Activated gamma-delta T cell treated with anti-CD3 and anti-CD28 coated beads, Interleukin-2, amount 50 U/mL, for 16 hours (primary cell): ENCODE measurements at places on chromosomes 11 and 22.

DNA sequence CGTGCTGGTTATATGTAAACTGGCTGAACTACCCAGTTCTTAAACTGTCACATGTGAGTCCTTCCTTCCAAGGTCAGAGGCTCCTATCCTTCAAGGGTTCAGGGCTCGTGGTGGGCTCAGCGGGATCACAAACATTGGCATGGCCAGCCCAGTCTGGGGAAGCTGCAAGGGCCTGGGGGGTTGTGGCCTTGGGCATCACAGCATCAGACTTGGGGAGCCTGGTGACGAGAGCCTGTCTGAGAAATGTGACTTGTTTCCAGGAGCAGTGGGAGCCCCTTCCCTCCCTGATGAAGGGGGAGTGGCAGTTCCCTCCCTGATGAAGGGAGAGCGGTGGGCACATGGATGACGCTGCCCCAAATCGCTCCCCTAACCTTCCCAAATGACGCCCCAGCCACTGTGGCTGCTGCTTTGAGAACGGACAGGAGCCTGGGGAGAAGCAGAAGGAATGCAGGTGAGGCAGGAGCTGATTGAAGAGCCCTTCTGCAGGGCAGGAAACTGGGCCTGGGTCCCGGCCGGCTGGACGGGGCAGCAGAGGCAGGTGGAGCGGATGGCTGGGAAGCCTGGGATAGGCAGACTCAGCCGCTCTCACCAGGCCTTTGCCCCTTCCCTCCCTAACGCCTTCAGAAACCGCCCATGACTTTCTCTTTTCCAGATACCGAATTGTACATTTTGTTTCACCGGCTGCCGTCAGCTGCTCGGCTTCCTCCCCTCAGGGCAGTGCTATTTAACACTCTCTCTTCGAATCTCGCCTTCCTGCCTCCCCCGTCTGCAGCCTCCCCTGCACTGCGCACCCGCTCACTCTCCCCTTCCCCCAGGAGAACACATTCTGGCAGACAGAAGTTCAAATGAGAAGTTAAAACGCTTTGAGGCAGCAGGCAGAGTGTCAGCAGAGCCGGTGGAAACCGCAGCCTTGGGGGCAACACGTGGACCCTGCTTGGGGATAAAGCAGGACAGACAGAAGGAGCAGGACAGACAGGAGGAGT is 1486.7 kb downstream of the BRD1 start:
- no peak for DNase-seq

DNA sequence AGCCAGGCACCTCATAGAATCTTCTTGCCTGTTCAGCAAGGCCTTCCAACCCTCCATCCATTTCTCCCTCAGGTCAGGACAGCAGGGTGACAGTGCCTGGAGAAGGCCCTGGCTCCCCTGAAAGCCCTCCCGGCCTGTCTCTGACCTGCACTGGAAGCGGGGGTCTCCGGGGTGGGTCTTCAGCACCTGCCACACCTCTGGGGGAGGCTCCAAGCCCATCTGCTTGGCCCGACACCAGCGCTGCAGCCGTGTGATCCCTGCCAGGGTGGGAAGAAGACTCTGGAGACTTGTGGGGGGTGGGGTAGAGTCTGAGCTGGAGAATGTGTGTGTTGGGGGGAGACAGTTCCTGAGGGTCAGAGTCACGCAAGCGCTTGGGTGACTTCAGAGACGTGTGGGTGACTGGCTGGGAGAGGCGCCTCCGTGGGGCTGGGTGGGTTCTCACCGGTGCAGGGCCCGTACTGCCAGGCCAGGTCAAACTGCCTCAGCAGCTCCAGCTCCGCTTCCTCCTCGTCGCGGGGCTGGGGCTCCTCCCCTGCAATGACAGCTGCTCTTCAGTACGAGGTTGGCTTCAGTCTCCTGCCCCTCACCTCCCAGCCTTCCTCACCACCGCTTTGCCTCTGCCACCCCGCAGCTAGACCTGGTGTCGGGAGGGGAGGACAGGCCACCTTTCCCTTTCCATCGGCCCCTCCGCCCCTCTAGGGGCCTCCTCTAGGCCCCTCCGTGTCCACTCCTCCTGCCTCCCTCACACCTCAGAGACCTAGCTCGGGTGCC is 615 bp downstream of the POLD4 start:
- DNase-seq, result no peak

GRCh38 chr11:78926633-78927338 is 352.1 kb upstream of the NARS2 start:
- DNase-seq, result no peak

GRCh38 chr11:13672576-13673210 is 4.2 kb downstream of the FAR1 start:
- no peak for DNase-seq

DNA sequence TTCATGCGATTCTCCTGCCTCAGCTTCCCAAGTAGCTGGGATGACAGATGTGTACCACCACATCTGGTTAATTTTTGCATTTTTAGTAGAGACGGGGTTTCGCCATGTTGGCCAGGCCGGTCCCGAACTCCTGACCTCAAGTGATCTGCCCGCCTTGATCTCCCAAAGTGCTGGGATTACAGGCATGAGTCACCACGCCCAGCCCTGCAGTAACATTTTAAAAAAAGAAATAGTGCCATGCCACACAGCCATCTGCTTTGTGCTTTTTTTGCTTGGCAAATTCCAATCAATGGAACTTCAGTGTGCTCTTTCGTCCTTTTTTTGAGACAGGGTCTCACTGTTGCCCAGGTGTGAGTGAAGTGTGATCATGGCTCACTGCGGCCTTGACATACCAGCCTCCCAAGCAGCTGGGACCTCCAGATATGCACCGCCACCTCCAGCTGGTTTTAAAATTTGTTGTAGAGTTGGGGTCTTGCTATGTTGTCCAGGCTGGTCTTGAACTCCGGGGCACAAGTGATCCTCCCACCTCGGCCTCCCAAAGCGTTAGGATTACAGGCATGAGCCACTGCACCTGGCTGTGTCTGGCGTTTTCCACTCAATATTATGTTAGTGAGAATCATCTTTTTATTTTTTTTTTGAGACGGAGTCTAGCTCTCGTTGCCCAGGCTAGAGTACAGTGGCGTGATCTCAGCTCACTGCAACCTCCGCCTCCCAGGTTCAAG is 1.8 kb upstream of the CHADL start:
- DNase-seq, result no peak
